Activated naive CD8-positive, alpha-beta T cell treated with anti-CD3 and anti-CD28 coated beads for 36 hours (primary cell): ENCODE measurements at places on chromosomes 3 and 15.

GRCh38 chr15:71669688-71670087 is 140.7 kb upstream of the NR2E3 start:
- DNase-seq, result no peak

GRCh38 chr3:191369616-191370010 is 39.3 kb upstream of the UTS2B start:
- DNase-seq, result no peak

GRCh38 chr3:111594781-111595180 is 365 bp downstream of the ZBED2 start:
- no peak for DNase-seq

GRCh38 chr15:77402740-77403379 is 17.0 kb downstream of the PEAK1 start:
- DNase-seq, result no peak

DNA sequence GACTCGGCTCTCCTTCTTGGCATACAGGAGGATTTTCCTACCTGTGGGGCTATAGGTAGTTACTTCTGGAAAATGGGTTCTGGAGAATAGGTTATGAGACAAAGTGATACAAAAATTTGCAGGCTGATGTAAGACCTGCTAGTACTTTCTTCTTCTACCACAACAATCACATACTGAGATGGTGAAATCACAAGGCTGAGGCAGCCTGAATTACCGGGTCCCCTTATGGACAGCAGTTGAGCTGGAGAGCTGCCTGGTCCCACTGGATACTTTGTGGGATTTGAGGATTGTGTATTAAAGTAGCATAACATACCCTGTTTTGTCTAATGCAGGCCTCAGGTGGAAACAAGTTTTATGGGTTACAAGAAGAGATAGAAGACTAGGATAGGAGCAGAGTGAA is 86.5 kb upstream of the FAM98B start:
- DNase-seq, result no peak

GRCh38 chr15:73127302-73127936 is 75.2 kb downstream of the NEO1 start:
- DNase-seq, result peak; percentile 6

GRCh38 chr3:71243229-71243628 is 340.3 kb downstream of the FOXP1 start:
- DNase-seq, result no peak

DNA sequence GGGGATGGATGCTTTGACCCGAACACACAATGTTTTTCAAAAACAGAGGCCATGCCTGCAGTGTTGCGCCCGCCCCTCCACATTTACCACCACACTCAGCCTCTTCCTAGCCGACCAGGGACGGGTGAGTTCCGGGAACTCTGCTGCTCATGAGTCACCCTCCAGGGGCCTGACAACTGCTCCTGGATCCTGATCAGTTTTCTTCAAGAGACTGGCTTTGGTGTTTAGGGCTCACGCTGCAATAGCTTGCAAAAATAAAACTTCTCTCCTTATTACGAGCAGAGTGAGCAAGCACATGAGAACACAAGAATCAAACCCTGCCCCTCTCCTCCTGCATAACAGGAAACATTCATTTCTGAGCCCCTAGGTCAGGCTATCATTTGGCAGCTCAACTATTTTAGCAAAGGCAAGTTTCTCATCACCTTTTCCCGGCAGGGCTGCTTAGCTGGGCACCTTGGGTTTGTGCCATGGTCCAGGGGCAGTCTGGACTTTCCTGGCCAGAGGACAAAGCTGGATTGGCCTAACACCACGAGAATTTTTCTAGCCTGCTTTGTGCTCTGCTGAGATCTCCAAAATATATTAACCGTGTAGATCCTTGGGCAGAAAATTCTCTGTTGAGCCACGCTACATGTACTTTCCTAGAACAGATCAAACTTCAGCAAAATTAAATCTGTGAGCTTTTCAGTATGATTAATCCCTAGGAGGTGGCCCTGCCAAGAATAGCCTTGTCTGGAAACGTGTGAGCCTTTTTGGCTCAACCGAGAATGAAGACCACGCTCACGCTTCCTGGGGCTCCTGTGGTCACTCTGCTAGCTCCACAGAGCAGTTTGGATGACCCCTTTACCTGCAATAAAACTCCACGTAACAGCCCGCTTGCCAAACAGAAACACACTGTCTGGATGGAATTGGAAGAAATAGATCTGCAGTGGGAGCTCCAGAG is 52.7 kb upstream of the SPATA12 start:
- DNase-seq, result peak; percentile 28

DNA sequence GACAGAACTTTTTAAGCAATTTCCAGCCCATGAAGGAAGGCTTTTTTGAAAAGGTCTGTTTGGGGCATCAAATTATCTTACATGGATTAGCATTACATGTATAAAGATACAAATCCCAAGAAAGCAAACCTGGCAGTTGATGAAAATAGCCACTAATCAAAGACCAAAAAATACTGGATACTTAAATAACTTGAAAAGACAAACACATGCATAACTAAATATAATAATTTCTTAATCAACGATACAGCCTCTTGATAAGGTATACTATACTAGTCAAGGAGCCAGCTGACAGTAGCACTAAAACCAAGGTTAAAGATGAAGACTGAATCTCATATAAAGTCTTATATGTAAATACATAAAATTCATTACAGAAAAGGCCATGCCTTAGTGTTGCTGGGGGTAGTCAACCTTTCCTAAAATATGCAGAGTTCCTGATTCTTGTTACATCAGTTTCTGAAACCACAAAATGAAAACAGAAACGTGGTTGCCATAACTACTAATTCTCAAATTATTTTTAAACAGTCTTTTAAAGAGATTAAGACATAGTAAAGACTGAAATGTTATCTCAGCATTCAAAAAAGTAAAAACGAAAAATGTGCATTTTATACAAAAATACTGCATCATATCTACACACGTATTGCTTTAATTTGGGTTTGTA is 2.0 kb downstream of the ANKRD28 start:
- no peak for DNase-seq

- DNase-seq, result no peak
Measured at GRCh38 chr3:152621006-152621868, 213.7 kb upstream of the P2RY1 start.

DNA sequence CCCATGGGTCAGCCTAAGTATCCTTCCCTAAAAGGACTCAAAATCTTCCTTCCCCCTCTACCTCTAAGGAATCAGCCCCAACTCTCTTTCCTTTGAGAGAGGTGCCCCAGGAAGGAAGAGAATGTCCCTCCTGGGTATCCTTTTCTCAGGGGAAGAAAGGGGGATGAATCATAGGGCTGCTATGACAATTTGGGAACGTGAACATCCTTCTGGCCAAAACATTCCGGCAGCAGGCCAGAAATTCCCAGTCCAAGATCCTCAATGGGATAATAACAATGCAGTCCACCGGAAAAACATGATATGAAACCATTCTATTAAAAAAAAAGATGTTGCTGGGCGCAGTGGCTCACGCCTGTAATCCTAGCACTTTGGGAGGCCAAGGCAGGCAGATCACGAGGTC is 50.8 kb upstream of the CACNA2D3 start:
- DNase-seq, result no peak

DNA sequence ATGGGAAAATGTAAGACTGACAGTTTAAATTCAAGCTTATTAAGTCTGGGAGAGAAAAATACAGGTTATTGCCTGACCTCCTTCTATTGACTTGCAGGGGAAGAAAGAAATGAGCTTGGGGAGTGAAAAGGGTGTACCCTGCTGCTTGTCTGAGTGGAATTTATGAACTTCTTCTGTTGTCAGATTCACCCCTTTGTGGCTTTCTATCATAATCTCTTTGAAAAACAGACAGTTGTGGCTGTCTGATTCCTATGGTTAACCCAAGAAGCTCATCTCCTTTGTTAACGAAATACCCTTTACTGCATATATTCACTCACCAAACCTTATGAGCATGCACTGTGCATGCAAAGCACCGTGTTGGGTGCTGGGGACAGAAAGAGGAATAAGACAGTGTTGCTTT is 22.5 kb downstream of the GPD1L start:
- no peak for DNase-seq

DNA sequence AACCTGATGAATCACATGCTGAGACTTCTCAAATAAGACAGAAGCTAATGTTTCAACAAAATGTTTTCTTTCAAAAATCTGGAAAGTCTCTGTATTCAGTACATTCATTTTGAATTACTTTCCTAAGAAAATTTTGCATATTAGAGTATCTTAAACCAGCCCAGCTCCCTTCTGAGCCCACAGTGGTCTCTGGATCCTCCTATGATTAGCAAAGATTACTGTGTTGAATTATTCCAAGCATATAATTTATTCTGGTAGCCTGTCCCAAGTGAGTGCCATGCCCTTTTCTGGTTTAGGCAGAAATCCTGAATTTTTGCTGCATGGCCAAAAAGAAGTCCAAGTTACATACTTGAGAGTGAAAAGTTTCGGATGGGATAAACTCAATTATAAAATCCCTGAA is 279.0 kb downstream of the CTNNB1 start:
- no peak for DNase-seq

GRCh38 chr3:122063908-122064307 is 8.7 kb downstream of the CD86 start:
- no peak for DNase-seq

- no peak for DNase-seq
Measured at GRCh38 chr3:179000144-179000543, 71.5 kb downstream of the ZMAT3 start.

DNA sequence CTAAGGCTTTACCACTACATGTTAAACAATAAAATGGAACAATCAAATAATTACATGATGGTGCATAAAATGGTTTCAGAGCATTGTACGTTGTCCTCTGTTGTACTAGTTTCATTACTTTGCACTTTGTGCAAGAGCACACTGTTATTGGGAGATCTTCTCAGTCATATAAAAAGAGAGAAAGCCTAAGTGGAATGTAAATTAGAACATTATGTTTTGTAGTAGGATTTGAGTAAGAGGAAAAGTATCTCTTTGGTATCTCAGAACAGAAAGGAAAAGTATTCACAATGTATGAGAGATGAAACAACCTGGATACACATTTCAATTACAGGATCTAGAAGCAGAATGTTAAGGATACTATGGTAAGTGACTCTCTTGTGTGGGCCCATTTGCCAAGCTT is 26.9 kb upstream of the PLSCR2 start:
- no peak for DNase-seq

GRCh38 chr3:124363476-124363875 is 366.8 kb upstream of the UMPS start:
- DNase-seq, result no peak

DNA sequence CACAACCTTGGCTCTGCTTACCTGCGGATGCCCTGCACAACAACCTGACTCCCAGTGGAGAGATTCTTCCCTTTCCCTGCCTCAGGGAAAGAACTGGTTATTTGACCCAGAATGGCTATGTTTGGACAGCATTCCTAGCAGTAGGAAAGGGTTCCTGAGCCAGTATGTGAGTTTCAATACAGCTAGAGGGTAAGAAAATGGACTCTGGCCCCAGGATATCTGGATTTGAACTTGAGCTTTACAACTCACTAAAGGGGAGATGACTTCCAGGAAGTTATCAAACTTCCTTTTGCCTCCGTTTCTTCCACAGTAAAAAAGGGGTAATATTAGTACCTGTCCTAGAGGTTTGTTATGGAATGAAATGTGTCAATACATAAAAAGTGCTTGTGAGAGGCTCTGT is 28.1 kb upstream of the PLSCR4 start:
- DNase-seq, result no peak

DNA sequence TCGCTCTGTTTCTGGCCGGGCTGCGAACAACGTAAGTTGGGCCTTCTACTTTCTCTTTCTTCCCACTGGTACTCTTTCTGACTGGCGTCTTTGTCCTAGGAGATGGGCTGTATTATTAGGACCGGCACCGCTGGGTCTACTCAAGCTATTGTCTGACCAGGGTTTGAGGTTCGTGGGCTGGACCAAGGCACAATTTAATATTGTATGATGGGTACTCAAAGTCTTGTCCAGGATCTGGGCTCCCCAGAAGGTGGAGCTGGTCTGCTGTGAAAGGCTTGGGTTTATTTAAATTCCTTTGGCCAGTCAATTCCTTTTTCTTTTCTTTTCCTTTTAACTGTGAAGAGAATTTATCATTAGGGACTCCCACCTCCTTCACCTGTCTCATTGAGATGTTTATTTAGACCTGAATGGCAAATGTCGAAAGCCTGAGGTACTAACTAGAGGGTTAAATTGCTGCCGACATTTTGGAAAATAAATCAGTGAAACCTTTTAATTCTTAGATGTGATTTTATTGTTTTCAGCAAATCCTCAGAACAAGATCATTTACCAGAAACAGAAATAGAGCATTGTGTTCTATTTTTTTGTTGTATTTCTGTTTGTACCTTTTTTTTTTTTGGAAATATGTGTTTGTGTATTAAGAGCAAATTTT is 410 bp downstream of the LRRC49 start:
- DNase-seq, result peak; percentile 1

DNA sequence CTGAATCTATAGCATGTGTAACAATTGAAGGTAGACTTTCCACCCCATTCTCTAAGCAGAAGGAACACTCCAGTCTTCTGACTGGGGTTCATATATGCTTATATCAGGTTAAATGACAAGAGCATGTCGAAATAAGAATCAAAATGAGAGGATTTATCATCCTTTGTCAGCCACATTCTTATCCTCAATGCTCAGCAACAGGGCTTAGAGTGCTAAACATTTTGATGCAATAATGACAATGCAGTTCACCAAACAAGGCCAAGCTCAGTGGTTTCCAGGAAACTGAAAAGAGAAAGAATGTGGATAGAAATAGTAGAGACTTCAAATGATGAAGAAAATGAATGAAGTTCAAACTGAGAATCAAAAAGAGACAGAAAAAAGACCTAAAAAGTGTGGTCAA is 78.0 kb downstream of the FSIP1 start:
- DNase-seq, result no peak

- DNase-seq, result no peak
Measured at GRCh38 chr15:40239404-40239692, 485 bp downstream of the PAK6 start.

- peak; percentile 6 for DNase-seq
Measured at GRCh38 chr3:100260081-100260684, 609 bp upstream of the TBC1D23 start.

GRCh38 chr3:32998631-32999451 is 47.4 kb downstream of the CCR4 start:
- no peak for DNase-seq

DNA sequence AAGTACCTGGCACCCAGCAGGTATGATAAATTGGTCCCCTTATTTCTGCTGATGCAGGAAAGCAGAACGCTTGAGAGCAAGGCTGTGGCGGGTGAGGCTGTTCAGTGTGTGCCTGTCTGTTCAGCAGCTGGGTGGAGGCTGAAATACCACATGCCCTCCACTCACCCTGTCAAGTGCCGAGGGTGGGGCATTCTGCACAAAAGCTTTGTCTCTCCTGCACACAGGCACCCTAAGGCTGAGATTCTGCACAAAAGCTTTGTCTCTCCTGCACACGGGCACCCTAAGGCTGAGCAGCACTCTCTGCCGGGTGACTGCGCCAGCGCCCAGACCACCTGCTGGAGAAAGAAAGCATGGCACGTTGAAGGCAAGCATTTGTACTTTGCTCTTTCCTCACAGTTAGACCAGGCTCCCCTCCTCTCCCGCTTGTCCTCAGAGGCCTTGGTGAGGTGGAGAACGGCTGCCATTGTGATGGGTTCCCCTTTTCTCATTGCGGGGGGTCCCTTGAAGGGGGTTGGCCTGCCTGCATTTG is 97.5 kb downstream of the BDH1 start:
- DNase-seq, result peak; percentile 49

- no peak for DNase-seq
Measured at GRCh38 chr15:100426937-100427336, 85.2 kb upstream of the ADAMTS17 start.
